ENCODE measurements at places on chromosomes 5 and 9.

DNA sequence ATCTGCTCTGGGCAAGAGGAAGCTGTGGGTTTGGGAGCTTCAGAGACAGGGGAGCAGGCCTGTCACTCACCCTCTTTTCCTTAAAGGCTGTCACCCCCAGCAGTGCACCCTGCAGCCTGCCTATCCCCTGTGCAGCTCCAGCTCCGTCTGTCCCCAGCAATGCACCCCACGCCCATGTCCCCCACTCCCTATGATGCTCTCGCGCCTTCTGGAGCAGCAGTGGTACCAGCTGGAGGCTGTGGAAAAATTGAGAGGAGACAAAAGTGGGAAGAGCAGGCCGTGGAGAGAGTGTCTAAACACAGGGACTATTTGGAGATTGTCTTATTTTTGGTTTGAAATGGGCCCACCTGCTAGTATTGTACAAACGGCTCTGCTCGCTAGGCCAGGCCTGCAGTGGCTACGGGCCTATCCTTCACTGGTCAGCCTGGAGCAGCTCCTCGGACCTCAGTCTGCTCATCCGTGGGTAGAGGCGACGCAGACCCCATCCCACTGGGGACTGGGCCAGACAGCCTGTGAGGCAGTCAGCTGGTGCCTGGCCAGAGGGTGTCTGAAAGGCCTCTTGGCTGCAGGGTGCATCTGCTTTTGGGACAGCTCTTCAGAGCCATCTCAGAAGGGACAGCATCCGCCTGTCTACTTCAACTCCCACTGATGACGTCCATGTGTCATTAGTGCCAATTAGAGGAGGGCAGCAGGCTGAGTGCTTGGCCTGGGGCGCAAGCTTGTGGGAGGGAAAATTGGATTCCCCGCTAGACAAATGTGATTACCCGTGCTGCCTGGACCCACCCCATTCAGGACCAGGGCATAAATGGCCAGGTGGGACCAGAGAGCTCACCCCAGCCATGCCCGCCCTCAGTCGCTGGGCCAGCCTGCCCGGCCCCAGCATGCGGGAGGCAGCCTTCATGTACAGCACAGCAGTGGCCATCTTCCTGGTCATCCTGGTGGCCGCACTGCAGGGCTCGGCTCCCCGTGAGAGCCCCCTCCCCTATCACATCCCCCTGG lies at the start of gene DBH:
DBH (plus strand) TSS at position 831 of the 999 bp plus-strand sequence; CDS start at position 840, 9 bp downstream.
- DNase-seq, result no peak

GRCh38 chr9:77456829-77457437 lies 191.2 kb downstream of the GNA14 start:
- peak; percentile 64 for DNase-seq

- DNase-seq, result no peak
Observed at GRCh38 chr9:136697821-136698526, 10.7 kb upstream of the AGPAT2 start.

DNA sequence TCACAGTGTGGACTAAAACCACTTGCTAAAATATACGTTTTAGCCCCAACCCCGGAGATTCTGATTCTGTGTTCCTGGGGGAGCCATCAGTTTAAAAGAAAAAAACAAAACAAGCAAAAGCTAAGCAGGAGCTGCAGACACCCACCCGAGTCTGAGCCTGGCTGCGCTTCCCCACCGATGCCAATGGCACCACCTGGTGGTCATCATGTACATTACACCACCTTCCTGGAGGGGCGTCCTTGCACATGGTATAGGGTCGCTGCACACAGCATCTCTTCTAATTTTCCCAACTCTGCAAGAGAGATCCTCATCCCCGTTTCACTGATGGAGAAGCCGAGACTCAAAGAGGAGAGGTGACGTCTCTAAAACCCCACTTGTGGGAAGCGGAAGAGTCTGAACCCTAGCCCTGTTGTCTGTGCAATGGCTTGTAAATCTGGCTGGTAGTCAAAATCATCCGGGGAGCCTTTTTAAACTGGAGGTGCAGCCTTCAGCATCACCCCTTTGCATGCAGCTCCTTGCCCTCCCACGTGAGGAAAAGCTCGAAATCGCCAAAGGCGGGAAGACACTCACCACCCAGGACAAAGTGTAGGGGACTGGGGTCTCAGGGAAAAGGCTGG lies 23.1 kb upstream of the CNOT6 start:
- peak; percentile 21 for DNase-seq

GRCh38 chr5:33801292-33801691 lies 90.5 kb downstream of the ADAMTS12 start:
- DNase-seq, result no peak

DNA sequence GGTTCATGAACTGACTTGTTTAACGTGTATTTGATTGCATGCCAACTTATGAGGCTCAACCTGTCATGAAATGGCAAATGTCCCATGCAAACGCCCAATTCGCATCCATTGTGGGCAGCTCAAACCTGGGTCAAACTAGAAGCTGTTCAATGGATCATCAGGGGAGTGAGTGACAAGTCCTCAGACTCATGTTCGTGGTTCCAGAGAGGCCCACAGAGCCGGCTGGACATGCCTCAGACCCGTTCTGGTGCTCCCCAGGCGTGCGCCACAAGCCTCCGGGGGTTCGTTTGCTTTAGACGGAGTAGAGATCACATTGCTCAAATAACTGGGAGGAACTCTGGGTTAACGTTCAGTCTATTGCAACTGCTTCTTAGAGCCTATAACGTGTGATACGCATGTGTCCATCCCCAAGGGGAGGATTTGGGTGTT lies 15.0 kb downstream of the GFI1B start:
- no peak for DNase-seq

GRCh38 chr9:134419000-134419683 lies 92.9 kb downstream of the RXRA start:
- no peak for DNase-seq

GRCh38 chr9:99828054-99828416 lies 6.3 kb downstream of the NR4A3 start:
- DNase-seq, result no peak

GRCh38 chr5:65919773-65920172 lies 6.6 kb upstream of the ERBIN start:
- DNase-seq, result no peak

GRCh38 chr5:90909940-90910339 lies 351.3 kb downstream of the ADGRV1 start:
- DNase-seq, result no peak

DNA sequence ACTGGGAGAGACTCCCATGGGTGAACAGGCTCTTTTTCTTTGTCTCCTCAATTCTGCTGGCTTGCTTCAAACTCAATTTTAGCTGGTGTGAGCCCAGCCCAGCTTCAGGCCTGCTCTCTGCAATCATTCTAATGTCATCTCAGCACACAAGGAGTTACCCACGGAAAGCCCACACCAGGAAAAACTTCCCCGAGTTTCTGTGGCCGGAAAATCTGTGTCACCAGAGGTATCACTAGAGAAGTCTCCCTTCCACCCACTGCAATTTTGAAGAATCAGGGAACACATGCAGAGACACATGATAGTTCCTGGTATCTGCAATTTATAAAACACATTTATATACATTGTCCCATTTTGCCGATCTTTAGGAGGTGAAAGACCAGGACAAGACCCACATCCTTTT lies 13.5 kb upstream of the NDFIP1 start:
- peak; percentile 33 for DNase-seq

- no peak for DNase-seq
Observed at GRCh38 chr5:154866841-154867240, 8.4 kb downstream of the CNOT8 start.

DNA sequence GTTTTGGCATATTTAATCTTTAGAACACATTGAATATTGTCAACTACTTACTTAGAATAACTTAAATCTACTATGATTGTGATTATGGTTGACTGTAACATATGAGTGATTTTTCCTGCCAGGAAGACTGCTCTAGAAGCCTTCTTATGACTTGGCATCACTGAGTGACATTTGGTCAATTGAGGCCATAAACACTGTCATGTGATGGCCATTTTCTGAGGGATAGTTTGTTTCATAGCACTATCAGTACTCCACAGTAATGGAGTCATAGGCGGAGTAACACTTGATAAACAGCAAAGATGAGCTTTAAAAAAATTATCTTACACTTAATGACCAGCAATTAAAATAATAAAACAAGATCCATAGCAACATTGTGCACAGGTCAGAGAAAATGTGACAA lies 31.0 kb downstream of the C9orf40 start:
- DNase-seq, result no peak

GRCh38 chr5:150406723-150407095 lies 6.0 kb downstream of the CD74 start:
- no peak for DNase-seq

GRCh38 chr9:20620650-20621470 lies 1.4 kb downstream of the MLLT3 start:
- peak; percentile 28 for DNase-seq

DNA sequence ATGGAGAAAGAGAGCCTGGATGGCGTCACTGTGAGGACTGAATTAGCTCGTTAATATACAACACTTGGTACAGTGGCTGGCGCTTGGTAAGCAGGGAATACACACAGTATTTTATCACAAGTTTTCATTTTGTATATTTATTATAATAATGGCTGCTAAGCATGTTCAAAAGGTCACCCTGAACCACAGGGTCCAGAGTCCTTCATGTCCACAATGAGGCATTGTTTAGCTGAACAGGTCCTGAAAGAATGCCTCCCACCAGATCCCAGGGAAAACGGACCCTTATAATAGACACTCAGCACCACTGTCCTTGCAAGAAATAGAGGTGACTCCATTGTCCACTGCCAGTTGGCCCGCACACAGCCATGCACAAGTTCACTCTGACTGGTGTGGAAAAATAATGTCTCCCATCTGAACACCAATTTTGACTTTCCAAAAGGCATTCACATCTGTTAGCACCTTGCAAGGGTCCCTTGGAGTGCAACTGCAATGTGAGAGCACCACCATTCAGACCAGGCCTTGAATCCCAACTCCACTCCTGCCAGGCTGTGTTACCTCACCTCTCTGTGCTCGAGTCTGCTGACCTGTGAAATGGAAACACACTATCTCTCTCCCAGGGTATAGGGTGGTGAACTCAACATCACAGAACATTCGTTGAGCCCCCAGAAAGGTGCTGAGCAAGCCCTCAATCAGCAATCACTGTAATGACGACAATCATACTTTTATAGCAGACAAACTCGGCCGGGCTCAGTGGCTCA lies 3.9 kb downstream of the VDAC1 start:
- no peak for DNase-seq

GRCh38 chr9:131320031-131320685 lies 30.6 kb downstream of the PLPP7 start:
- no peak for DNase-seq

- no peak for DNase-seq
Observed at GRCh38 chr9:89675058-89675742, 70.4 kb downstream of the GADD45G start.

- no peak for DNase-seq
Observed at GRCh38 chr5:172642926-172643871, 2.1 kb downstream of the NEURL1B start.

GRCh38 chr5:14528115-14528514 lies 53.5 kb upstream of the OTULINL start:
- no peak for DNase-seq

DNA sequence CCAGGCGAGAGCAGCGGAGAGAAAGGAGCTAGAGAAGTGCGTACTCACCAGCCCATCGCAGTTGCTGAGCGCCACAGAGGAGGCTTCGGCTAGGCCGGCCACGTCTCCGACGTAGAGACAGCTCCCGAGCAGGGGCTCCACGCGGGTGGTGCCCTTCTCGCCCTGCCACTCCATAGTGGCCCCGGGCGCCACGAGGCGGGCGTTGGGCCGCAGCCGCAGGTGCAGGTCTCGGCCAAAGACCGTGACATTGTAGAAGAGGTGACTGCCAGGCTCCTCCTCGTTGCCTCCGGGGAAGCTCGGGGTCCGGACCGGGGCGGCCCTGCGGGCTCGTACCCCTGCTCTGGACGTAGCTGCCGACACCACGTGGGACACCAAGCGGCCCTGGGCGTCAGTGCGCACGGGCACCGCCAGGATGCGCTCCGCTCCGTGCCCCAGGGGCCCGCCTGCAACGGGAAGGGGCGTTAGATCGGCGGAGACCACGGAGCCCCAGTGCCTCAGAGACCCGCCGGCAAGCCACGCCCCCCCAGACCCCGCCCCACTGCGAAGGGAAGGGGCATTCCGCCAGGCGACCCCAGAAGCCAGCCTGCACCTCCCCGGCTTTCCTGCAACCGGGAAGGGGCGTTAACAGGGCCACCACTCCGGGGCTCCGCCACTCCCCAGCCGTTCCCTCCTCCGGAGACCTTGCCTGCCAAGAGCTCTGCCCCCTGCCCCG lies 1.4 kb downstream of the ADAMTS2 start:
- DNase-seq, result peak; percentile 13

- DNase-seq, result no peak
Observed at GRCh38 chr5:132104556-132104955, 31.0 kb downstream of the CSF2 start.

- DNase-seq, result no peak
Observed at GRCh38 chr9:70618784-70619183, 204.3 kb upstream of the KLF9 start.

DNA sequence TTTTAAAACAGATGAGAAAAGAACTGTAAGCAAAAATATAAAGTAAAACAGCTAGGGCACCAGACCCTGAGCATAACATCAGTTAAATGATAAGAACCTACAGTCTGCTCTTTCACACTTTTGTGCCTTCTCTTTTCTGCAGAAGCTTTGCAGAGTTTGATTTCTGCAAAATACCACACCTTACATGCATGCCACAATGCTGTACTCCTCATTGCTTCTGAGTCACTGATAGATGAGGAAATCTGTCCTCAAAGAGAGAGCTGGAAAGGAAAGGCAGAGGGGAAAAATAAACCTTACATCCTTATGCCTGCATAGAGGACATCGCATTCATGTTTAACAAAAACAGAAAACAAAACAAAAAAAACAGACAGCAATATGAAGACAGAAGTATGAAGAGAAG lies 142.9 kb downstream of the ATPSCKMT start:
- DNase-seq, result no peak

DNA sequence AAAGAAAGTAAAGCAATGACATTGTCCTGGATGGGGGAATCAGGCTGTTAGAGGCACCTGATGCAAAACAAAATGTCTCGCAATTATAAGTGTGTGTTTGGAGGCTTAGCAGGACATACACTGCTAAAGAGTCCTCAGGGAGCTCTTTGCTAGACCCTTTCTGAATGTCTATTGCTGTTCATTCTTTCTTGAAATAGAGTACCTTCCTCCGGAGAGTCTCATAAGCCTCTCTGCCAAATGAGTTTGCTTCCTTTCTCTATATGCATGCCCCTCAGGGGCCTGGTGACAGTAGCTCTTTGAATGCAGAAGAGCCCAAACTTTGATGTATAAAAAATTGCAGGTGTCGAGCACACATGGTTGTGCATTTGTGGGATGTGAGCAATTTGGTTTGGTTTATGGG lies 26.4 kb upstream of the ADAMTSL1 start:
- no peak for DNase-seq

GRCh38 chr5:169549453-169550100 lies 34.0 kb upstream of the SPDL1 start:
- no peak for DNase-seq

GRCh38 chr9:121958530-121958929 lies 134.6 kb downstream of the TTLL11 start:
- DNase-seq, result no peak

- no peak for DNase-seq
Observed at GRCh38 chr5:1199649-1200494, 1.5 kb upstream of the SLC6A19 start.

- DNase-seq, result no peak
Observed at GRCh38 chr9:97593960-97594359, 39.2 kb downstream of the TSTD2 start.

GRCh38 chr9:16246785-16247184 lies 623.7 kb downstream of the BNC2 start:
- no peak for DNase-seq

- no peak for DNase-seq
Observed at GRCh38 chr9:2229109-2229721, 214.1 kb downstream of the SMARCA2 start.
